ENCODE measurements at places on chromosomes 1 and 21. TPM values are rescaled to one million over a fixed set of nuclear protein-coding genes. Genes with fewer than 3 reads are reported as not detected.

DNA sequence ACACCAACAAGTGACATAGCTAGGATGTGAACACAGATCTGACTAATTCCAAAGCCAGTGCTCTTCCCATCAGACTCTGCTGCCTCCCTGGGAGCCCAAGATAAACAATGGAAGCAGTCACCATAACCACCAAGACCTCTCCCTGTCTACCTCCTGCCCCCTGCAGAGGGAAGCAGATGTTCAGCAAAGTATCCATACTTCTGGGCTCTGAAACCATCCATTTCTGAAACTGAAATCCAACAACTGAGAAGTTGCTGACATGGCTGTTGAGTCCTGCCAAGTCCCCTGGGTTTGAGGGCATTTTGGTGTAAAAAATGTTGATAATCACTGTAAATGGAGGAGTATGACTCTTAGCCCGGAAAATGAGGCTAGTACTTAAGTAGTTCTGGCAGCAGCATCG lies 102.1 kb downstream of the TYW3 start:
- no peak for DNase-seq

GRCh38 chr1:217090060-217090911 lies 367.1 kb upstream of the ESRRG start:
- DNase-seq, result no peak

GRCh38 chr1:206736878-206737728 lies 33.5 kb upstream of the IL19 start:
- DNase-seq, result no peak

GRCh38 chr21:28133116-28133515 lies 859.6 kb downstream of the LTN1 start:
- no peak for DNase-seq

DNA sequence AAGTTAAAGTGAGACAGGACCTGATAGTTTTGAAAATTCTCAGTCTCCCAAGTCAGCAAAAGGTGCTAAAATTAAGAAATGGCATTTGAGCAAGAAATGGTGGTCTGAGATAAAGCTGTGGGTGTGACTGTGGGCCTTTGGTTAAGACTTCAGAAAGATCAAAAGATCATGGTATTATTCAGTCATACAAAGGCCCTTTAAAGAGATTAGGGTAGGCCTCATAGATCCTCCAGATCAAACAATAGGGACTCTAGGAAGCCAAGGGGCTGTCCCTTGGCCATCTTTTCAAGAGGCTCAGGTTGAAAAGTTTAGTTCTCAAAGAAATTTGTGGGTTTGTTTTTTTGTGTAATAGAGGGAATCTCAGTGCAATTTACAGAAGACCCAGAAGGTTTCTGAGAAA lies 8.4 kb downstream of the HMGB4 start:
- DNase-seq, result no peak

DNA sequence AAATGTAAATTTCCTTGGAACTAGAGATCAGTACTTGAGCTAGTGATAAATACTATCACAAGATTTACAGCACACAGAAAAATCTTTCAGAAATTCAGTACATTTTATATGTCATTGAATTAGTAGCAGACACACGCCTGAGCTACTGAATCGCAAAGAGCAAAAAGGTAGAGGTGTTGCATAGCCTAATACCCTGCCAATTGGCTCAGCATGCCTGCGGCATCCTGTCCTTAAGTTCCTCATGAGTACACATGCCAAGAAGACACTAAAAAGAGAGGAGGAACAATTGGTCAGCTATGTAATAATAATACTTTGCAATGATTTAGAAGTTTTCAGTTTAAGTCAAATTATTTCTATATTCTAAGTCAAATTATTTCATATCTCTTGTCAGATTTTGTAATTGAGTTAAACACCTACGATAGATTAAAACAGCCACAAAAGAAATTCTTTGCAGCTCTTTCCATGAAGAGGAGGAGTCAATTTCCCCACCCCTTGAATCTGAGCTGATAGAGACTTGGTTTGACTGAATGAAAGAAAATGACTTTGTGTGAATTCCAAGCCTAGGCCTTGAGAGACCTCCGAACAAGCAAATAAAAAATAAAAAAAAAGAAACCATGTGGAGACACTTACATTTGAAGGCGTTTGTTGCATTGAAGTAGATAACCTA lies 36.2 kb upstream of the PKN2 start:
- no peak for DNase-seq

- no peak for DNase-seq
Measured at GRCh38 chr1:69126796-69127195, 440.9 kb upstream of the LRRC7 start.

DNA sequence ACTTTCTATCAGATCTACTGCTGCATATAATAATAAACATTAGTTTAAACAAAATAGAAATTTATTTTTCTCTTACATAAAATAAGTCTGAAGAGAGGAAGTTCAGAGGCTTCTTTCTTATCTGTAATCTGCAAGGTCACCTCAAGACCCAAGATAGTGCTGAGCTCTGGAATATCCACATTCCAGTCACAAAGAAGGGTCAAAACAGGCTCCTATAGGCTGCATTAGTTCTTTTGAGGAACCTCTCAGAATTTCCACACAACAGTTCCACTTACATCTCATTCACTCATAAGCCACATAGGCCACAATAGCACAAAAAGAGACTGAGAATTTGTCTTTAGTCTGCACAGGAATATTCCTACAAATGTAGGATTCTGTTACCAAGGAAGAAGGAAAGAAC lies 15.4 kb downstream of the DYNLT5 start:
- DNase-seq, result no peak

- DNase-seq, result no peak
Measured at GRCh38 chr1:25621876-25622275, 5.3 kb downstream of the MAN1C1 start.

- DNase-seq, result no peak
Measured at GRCh38 chr21:16870103-16870502, 642.7 kb upstream of the CXADR start.

DNA sequence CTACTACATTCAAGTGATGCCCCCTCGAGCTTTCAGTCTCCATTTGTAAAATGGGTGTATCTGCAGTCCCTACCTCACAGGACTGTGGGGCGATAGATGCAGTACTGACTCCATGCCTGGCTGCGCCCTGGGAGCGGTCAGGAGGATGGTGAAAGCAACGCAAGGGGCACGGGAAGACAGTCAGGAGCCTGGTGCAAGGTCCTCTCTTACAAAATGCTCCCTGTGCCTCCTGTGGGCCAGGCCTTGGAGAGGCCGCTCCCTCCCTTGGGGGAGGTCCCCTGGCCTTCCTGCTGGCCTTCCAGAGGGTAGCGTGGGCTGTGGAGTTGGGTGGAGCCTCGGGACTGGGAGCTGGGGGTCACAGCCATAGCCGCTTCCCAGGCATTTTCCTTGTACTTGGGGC lies 21.6 kb downstream of the FAM151A start:
- no peak for DNase-seq

DNA sequence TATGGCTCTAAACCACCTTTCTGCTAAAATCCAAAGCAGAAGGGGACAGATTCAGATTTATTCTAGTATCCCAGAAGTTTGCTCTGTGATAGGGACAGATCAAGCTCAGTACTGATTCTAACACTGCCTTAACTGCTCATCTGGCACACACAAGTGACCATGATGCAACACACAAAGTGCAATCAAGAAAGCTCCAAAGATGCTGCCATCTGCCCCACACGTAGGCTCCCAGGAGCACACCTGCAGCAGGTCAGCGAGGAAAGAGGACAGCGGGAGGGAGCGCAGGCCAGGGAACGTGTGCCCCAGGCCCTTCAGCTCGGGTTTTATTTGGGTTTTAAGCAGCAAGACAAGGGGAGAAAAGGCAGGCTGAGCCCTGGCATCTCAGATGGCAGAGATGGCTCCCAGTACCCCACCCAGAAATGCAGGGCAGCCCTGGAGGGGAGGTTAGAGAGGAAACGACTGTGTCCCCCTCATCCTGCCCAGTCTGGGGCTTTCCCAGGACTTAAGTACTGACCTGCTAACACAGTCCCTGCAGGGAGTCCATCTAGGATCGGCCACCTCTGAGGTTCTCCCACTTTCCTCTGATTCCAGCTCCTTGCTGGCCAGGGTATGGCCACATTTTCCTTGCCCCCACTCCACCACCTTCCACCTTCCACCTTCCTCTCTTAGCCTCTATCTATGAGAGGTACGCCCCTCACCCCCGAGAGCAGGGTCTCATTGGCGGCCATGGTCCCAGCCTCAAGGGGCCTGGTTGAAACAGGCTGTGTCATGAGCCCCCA lies 1.2 kb downstream of the TRIM11 start:
- no peak for DNase-seq

DNA sequence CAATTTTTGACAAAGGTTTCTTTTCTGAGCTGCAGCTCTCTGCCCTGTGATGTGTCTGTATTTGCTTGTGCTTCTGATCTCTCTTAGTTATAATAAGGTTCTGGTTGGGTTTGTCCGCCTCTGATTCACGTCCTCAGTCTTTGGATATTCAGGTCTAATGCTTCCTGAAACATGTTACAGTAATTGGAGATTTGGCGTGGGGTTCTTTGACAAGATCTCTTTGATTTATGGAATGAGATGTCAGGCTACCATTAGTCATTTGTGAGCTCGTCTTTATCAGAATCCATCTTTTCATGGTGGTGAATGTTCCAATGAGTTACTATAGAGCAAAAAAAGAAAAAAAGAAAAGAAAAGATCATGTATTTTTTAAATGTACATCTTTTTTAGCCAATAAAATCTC lies 62.5 kb downstream of the BACE2 start:
- DNase-seq, result no peak

DNA sequence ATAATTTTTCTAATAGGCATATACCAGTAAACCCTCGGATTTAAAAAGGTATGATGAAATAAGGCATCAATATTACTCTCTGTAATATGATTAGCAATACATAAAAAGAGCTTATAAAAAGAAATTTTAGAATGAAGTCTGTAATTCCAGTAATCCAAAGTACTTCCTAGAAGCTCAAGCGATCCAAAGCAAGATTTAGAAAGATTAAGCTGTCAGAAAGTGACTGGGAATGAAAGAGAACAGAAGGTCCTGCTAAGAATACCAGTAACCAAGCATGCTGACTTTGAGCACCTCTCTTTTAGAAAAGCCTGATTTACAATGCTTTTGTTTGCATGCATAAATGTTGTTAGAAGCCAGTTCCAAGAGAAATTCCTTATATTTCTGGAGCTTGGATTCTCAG lies 125.1 kb downstream of the GIPC2 start:
- DNase-seq, result no peak

- DNase-seq, result no peak
Measured at GRCh38 chr1:80244372-80244771, 1237.8 kb upstream of the ADGRL4 start.

- no peak for DNase-seq
Measured at GRCh38 chr21:17576080-17576835, 36.4 kb downstream of the BTG3 start.

DNA sequence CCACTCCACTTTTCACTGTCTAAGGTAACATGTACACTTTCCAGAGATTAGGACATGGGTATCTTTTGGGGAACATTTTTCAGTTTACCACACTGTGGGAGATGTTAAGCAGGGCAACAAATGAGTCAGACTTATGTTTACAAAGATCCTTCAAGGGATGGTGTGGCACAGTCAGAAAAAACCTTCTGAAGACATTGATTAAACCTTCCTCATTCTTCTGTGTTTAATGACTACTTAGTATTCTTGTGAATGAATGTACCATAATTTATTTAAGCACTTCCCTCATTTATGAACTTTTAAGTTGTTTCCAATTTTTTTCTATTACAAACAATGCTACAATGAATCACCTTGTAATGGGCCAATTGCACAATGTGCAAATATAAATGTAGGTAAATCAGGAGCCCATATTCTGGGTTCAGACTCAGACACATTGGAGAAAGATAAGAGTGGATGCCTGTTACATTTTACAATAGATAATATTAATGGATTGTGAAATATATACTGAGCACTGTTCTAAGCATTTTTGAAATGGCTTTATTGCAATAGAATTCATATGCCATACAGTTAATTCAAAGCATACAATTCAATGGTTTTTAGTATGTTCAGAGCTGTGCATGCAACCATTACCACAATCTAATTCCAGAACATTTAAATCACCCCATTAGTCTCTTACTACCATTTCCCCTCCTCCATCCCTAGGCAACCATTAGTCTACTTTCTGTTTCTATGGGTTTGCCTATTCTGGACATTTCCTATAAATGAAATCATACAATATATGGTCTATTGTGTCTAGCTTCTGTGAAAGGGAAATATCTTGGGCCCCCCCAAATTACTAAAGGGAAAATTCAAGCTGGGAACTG lies 1.9 kb upstream of the SFT2D2 start:
- no peak for DNase-seq

GRCh38 chr1:67630438-67631045 lies 54.5 kb upstream of the GADD45A start:
- DNase-seq, result no peak

DNA sequence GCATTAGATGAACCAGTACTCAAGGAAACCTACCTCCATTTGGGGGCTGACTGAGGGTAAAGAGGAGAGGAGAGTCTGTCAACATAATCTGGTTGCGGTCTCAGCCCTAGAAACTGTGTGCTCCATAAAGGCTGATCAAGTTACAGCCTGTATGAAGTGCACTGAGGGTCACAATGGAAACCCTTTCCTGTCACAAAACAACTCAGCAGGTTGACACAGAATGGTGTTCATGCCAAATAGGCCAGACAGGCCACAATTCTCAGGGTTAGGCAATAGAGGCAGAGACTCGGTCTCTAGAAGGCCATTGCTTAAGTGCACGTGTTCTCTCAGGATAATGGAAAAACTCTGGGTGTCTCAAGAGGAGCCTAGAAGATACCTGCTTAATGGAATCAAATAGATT lies 4.1 kb upstream of the ANKRD35 start:
- no peak for DNase-seq

- no peak for DNase-seq
Measured at GRCh38 chr21:41052820-41053555, 115.0 kb upstream of the BACE2 start.

- no peak for DNase-seq
Measured at GRCh38 chr1:232316864-232317263, 313.1 kb downstream of the SIPA1L2 start.

GRCh38 chr1:169460191-169460833 lies 25.4 kb downstream of the SLC19A2 start:
- no peak for DNase-seq

GRCh38 chr1:198268784-198269645 lies 112.2 kb downstream of the NEK7 start:
- DNase-seq, result no peak

GRCh38 chr21:45220071-45220481 lies 67.6 kb downstream of the POFUT2 start:
- DNase-seq, result no peak

GRCh38 chr1:8681911-8682310 lies 135.5 kb downstream of the RERE start:
- no peak for DNase-seq

DNA sequence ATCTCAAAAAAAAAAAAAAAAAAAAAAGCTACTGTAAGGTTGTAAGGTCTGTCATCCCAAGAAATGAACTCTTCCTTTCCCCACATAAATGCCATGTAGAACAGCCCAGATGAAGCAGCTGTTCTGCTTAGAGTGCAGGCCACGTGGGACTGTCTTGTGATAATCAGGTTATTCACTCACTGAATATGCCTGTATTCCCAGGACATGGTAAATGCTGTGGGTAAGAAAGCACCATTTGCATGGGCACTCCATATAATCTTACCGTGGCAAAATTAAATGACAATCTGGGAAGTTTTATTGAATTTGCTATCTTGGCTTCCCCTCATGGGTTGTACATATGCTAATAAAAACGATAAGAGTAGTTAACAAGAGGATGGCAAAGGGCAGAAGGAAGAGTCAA lies 13.8 kb downstream of the RGS5 start:
- no peak for DNase-seq

LCE1D gene
- total RNA-seq, result not detected

KRTAP21-1 gene
- total RNA-seq, result not detected

LHX8 gene
- 0.74 TPM for total RNA-seq

MYOM3 gene
- total RNA-seq, result 3.3 TPM

S100A14 gene
- total RNA-seq, result 13.5 TPM

ADGRL4 gene
- total RNA-seq, result 5.8 TPM

Measured in prostate gland (tissue), 2 donors.